ENCODE measurements at places on chromosomes 1 and 21.

DNA sequence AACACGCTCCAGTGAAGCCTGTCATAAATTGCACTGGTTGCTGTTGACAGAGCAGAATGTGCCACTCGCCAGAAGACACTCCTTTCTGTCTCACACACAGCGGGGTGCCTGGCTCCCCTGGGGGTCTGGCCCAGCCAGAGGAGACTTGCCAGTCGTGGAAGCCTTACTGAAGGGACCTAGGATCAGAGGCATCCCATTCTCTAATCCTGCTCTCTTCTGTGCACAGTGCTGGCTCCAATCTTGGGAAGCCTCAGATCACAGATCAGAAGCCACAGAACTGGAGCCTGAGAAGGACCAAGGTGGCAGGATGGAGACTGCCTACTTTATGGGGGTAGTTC is 1.4 kb downstream of the SLC9A1 start:
- DNase-seq: peak; percentile 44

- DNase-seq: no peak
These were observed 145.8 kb upstream of the SAMSN1 start for GRCh38 chr21:14691914-14692313.

DNA sequence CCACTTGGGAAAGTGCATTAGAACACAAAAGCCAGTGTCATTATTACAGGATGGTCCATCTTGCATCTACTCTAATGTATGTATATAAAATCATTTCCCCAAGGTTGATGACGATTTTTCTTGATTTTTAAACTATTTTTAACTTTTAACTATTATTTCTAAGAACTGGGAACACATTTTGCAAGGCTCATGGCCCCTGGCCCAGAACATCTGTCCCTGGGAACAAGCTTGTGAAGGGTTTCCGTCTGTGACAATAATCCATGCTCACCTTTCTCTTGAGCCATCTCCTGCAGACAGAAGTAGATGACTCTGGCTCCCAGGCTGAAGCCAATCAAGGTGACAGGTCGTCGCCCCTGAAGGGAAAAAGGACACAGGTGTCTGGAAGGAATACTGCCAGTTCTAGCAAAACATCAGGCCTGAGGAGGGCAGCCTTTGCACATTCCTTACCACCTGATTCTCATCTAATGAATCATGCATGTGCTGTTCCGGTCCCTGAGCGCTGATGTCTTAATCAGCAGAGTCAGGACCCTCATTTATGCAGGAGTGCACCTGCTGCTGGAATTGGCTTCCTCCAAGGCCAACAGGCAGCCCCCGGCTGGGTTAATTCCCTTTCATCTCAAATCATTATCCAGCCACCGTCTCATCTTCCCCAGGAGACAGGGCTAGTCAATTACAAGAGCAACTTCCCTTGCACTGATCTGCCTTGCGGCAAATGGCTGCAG is 62.5 kb downstream of the TMCO4 start:
- DNase-seq: peak; percentile 68

DNA sequence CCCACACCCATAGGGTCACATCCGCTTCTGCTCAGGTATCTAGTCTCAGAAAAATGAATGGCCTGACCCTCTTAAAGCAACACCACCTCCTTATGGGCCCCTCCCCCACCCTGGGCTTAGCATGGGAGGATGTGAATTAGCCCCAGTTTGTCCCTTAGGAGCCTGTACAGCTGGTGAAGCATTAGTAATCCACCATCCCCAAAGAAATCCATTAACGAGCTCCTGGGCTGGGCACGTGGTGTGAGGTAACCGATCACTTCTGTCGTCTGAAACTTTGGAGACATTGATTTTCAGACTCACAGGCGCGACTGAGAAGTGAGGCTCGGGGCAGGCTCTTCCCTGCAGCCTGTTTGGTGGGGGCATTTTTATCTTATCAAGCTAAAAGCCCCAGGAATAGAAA is 10.5 kb downstream of the RASSF5 start:
- DNase-seq: peak; percentile 50

DNA sequence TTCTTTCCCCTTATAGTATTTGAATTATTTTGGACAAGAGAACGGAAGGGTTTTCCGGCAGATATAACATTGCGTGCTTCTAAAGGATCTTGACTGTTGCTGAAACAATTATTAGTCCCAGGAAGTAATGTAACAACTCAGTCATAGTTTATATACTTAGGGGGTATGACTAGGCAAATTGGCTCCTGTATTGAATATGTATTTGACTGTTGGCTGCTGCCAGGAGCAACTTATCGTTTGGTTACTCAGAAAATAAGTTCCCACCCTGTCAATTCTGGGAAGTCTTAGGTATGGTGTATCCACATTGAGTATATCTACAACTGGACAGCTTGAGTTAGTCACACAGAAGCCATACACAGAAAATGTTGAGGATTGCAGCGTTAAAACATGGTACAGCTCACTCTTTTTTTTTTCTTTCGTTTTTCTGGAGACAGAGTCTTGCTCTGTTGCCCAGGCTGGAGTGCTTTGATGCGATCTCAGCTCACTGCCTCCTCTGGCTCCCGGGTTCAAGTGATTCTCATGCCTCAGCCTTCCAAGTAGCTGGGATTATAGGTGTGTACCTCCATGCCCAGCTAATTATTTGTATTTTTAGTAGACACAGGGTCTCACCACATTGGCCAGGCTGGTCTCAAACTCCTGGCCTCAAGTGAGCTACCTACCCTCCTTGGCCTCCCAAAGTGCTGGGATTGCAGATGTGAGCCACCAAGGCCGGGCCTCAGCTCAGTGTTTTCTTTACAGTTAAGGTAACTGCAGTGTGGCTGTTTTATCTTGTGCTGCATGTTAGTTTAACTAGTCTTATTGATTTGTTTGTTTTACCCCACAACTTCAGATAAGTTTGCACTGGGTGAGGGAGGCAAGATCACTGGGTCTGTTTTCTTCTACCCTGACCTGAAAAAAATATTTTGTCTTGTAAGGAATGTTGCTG is 10.2 kb downstream of the SMAP2 start:
- no peak for DNase-seq
